RPMI8226 (cell line): ENCODE measurements at places on chromosomes 6 and 20.

GRCh38 chr20:6838181-6838826 is 70.8 kb downstream of the BMP2 start:
- peak; percentile 51 for DNase-seq

DNA sequence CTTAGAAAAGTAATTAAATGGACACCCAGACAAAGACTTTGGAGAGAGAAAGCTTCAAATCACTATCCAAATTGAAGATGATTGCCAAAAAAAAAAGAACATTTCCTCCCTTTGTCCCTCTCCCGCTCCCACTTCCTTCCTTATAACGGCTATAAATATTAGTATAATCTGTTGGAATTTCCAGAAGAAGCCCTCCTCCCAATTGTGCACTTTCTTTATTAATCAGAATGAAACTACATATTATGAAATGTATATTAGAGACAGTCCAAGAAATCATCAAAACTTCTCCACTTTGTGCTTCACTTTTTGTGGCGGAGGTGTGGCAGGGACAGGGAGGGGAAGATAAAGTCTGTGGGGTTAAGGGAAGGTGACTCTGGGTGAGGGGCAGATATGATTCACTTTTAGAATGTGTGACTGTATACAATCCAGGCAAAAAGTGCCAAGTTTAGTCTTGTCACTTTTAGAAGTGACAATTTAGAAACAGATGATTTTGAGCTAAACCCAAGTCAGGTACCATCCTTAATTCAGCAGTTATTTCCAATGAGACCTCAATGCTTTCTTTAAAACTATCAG is 195.0 kb upstream of the MARCKS start:
- DNase-seq = no peak

GRCh38 chr20:34997131-34997561 is 41.5 kb downstream of the MYH7B start:
- no peak for DNase-seq

DNA sequence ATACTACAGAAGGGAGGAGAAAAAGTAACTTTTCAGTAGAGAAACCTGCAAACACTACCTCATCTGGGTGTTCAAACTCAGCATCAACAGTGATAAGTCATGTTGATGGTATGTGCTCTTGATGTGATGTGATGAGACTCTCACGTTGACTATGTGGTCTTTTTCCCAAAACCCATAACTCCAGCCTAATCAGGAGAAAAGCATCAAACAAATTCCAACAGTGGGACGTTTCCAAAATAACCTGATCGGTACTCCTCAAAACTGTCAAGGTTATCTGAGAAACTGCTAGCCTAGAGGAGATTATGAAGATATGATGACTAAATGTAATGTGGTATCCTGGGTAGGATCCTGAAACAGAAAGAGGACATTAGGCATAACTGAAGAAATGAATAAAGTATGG is 41.9 kb upstream of the TAB2 start:
- no peak for DNase-seq

- peak; percentile 44 for DNase-seq
These were observed 2.6 kb downstream of the ASF1A start for GRCh38 chr6:118896339-118897136.

- no peak for DNase-seq
These were observed 282.0 kb downstream of the BCKDHB start for GRCh38 chr6:80388507-80388906.

DNA sequence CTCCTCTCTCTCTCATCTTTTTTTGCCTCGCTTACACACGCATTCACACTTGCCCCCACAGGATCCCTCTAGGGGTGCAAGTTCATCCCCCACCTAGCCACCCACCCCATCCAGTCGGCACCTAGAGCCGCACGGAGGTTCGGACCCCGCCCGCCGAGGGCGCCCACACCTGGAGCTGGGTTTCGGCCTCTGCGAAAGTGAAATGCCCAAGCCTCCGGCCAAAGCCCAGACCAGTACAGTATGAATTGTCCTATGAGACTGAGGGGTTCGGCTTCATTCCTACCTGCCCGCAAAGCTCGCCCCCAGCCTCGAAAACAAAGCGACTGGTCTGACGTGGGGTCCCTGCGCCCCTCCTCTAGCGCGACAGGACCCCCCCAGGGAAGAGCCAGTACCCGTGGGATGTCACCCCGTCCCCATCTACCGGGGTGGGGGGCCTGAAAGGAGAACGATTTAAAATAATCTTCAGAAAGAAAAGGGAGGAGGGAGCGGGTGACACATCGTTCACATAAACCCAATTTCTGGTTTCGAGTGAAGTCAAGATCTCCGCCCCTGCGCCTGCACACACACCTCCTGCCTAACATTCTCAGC is 1.5 kb downstream of the TFAP2A start:
- DNase-seq = no peak

DNA sequence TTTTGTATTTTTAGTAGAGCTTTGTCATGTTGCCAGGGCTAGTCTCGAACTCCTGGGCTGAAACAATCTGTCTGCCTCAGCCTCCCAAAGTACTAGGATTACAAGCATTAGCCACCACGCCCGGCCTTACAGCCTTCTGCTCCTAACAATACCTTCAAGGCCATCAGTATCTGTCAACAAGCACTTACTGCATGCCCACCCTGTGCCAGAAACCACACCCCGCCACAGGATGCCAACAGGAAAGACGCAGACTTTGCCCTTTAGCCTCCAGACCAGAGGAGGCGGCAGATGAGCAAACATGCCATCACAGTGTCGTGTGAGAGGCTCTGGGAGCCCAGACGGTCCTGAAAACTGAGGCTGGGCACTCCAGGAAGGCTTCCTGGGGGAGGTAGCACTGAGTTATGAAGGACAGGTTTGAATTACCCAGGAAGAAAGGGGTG is 34.7 kb upstream of the TGM3 start:
- DNase-seq = no peak
